ENCODE measurements at places on chromosomes 2 and 18. TPM values are rescaled to one million over a fixed set of nuclear protein-coding genes. Genes with fewer than 3 reads are reported as not detected.

DNA sequence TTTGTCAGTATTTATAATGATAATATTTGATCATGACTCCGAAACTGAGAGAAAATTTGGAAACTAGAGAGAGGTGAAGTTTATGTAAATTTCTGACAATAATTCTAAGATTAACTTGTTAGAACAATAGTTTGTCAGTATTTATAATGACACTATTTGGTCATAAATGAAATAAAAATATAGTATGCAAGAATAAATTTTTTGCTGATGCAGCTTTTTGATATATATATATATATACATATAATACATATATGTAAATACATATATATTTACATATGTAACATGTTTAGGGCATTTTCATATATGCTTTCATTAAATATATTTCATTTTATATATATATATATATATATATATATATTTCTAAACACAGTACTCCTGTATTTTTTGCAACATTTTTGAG lies 1158.1 kb downstream of the LRP1B start:
- no peak for DNase-seq

GRCh38 chr2:20595439-20596192 lies 55.3 kb downstream of the HS1BP3 start:
- DNase-seq = no peak

DNA sequence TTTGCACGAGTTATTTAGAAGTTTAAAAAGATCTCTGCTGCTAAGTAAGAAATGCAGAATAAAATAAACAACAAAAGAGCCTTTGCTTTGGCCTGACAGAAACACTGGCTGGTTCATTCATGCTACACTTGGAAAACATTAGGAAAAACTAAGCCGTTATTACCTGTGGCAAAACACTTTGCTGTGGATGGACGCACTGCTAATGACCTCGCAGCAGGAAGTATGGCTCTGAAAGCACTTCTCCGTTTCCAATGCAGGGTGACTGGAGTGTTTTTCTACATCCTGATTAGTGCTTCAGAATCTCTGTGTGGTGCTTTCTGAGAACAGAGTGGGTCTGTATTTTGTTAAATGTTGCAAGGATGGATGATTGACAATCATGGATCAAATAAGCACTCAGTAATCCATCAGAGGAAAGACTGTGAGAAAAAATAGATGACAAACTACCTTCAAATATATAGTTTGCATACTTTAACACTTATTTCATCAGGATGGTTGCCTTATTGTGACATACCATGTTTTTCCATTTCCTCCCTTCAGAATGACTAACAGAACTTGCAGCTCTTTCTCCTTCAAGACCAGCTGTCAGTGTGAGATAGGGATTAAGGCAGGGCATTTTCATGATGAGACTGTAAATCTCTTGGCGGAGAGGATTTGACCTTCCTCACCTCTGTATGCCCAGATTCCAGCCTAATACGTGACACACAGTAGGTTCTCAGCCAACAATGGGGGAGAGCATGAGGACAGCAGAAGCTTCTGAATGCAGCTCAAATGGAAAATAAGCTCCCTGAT lies 38.0 kb downstream of the LINC00305 start:
- no peak for DNase-seq

DNA sequence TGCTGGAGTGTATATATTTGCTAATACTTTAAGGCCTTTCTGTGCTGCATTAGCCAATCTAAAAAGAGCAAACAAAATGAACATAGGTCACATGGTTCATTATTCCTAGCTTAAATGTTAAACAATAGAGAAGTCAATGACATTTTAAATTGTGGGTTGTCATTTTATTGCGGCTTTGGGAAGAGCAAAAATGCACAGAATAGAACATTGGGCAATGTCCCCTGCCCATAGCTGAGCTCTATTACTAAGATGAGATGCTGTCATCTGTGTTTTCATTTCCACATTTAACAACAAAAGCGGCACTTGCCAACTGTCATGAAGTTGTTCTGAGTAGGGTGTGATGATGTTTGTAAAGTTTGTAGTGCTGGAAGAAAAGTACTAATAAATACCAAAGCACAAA lies 3.2 kb upstream of the VAPA start:
- DNase-seq = no peak

DNA sequence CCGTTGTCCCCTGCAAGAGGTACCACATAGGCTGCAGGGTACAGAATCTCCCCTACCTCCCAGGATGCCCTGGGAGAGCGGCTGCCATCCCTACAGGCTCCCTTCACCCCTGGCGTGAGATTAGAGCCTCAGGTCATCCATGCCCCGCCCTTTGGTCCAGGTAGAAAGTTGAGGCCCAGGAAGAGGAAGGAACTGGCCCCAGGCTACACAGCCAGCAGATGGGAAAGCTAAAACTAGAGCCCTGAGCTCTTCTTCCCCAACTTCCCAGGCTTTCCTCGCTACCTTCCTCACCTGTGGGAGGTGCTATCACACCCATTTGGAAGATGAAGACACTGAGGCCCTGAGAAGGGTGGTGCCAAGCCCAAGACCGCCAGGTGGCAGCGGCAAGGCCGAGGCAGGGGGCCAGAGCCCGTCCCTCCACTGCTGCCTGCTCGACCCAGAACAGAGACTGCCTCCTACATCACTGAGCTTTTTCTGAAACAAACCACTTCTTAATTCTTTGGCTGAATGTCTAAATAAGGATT lies 25.8 kb downstream of the CIB4 start:
- DNase-seq = peak; percentile 56

GRCh38 chr18:35075132-35075531 lies 33.9 kb downstream of the MAPRE2 start:
- no peak for DNase-seq

- no peak for DNase-seq
Measured at GRCh38 chr2:240688553-240688919, 3.1 kb upstream of the AQP12A start.

GRCh38 chr2:233380995-233381637 lies 26.8 kb downstream of the DGKD start:
- DNase-seq = no peak

DNA sequence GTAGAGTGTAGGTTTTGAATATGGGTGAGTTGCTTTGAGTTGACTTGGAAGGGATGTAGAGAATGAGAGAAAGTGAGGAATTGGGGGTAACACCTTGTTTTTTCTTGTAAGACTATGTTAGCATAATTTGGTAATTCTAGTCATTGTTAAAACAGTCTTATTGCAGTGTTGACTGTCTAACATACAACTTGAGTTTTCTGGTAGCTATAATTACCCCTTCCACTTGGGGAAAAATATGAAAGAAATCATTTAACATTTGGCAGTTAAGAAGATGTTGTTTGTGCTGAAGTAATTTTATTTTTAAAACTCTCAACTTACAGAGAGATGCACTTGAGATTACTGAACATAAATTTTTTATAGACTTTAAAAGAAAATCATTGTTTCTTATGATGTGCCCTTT lies 108.2 kb downstream of the COMMD1 start:
- DNase-seq = no peak

DNA sequence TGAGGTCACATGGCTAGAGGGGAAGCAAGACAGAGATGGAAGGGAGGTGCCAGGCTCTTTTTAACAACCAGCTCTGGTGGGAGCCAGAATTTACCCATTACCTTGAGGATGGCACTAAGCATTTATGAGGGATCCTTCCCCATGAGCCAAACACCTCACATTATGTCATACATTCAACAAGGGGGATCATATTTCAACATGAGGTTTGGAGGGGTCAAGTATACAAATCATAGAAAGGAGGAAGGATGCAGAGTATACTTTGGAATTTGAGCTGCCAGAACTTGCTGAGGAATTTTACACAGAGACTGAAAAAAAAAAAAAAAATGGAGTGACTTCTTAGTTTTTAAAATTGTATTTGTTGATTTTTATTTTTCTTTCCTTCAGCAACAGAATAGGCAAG lies 891.4 kb downstream of the CCDC85A start:
- DNase-seq = no peak

The C2orf78 gene
- total RNA-seq = not detected

The GRB14 gene
- 16.0 TPM for total RNA-seq

The LRRTM1 gene
- total RNA-seq = 1.3 TPM

The KRTCAP3 gene
- total RNA-seq = 6.6 TPM

The ANKRD30B gene
- not detected for total RNA-seq

The ARHGAP28 gene
- total RNA-seq = 9.6 TPM

Measured in GM23338 (cell line).